ENCODE measurements at places on chromosomes 13 and 19. TPM values are rescaled to one million over a fixed set of nuclear protein-coding genes. Genes with fewer than 3 reads are reported as not detected.

GRCh38 chr13:100751826-100752225 is 77.2 kb upstream of the TMTC4 start:
- DNase-seq = no peak

GRCh38 chr13:97257800-97258799 is 36.0 kb downstream of the MBNL2 start:
- DNase-seq = no peak

DNA sequence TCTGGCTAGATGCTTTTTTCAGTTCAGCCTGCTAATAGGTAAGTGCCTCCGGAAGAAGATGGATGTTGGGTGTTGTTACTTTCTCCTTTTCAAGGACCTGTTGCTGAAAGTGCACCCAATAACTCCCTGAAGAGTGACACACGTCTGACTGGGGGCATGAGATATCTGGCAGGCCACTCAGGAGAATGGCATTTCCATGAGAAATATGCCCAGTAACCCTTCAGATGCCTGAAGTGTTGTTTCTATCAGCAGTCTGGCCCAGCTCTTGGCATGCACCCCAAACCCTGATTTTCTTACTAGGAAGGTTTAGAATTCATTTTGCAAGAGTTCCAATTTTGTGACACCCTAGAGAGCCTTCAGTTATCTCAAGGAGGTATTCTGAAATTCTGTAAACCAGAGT is 71.5 kb downstream of the ARHGAP35 start:
- no peak for DNase-seq

DNA sequence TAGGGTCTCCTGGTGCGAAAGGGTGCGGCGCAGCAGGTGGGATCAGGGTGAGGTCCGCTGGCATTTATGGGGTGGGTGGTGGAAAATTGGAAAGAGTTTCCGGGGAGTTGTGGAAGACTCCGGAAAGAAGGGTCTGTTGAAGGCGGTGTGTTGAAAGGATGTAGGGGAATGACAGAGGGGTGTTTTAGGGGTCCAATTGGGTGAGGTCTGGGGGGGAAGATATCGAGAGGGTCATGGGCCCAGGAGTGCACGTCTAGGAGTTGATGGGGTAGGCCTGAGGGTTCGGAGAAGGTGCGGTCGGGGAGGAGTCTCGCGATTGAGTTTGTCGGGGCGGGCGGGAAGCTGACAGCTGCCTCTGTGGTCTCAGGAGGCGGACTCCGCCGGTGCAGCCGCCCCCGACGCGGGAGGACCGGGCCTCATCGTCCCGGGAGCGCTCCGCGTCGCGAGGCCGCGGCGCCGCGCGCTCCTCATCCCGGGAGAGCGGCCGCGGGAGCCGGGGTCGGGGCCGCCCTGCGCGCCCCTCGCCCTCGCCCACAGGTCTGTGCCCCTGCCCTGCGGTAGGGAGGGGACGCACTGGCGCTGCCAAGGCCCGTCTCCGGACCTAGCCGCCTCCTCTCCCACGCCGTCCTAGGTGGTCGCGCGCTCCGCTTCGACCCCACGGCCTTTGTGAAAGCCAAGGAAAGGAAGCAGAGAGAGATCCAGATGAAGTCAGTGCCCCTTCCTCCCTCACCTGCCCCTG is 7.0 kb downstream of the PGLYRP1 start:
- DNase-seq = no peak

DNA sequence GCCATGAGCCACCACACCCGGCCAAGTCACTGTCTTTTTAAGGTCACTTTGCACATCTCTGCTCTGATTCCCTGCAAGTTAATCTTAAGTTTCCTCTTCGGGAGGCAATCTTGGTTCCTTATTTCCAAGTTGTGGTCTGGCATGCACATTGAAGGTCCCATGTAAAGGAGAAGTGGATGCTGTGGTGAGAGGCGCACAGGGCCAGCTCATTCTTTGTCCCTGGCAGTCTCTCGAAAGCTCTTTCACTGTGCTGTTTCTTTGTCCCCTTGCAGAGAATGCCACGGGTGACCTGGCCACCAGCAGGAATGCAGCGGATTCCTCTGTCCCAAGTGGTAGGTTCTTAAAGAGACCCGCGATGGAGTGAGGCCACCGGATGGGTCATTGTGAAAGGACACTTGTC is 16.4 kb upstream of the C19orf33 start:
- no peak for DNase-seq

DNA sequence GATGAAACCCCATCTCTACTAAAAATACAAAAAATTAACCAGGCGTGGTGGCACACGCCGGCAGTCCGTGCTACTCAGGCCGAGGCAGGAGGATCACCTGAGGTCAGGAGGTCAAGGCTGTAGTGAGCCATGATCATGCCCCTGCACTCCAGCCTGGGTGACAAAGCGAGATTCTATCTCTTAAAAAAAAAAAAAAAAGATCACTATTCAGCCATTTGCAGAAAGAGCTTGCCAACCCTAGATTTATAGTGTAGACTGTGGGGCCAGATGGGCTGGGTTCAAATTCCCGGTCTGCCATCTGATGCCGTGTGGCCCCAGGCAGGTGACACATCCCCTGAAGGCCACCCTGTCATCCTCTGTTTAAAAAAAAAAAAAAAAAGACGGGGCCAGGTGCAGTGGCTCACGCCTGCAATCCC is 28.9 kb downstream of the SMIM24 start:
- DNase-seq = no peak

DNA sequence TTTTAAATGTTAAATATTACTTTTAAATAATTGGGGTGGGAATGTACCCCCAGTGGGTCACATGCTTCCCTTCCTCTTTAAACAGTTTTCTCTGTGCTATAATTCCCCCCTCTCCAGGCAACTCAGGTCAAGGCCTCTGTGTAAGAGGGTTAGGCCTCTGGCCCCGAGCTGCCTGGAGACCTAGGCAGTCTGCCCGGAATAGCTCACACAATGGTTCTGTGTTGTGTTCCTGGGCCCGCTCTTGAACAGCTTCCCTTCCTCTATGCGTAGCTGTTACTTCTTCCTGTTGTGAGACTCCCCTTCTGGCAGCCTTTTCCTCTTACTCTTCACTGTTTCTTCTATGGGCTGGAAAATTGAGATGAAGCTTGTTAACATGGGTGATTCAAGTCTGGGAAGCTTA is 14.8 kb upstream of the ZNF492 start:
- DNase-seq = no peak

DNA sequence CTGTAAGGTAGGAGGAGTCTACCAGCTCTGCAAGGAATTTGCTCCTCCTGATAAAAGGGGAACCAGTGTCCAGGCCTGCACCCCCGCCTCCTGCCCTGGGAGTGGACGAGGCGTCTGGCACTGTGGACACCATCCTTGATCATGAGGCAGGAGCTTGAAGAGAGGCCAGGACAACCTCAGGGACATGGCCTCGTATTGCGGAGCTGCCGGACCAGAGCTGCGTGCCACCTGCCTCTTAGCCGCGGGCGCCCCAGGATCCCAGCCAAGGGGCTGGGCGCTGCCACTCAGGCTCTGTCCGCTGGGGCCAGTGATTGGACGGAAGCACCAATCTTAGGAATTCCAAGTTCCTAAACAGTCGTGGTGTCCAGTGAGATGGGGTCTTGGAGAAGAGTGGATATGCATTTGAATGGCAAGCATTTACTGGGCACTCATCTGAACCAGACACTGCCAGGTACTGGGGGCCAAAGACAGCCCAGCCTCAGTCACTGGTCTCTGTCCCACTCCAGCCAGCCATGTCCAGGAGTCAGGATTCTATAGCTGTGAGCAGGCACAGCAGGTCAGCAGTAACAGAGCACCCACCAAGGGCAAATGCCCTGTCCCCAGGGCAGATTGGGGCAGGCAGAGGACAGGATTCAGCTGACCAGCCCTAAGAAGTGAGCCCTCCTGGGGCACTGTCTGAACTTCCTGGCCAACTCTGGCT is 39.1 kb upstream of the ANKRD10 start:
- no peak for DNase-seq

GRCh38 chr19:56690670-56691069 is 19.1 kb upstream of the ZNF835 start:
- DNase-seq = no peak

DNA sequence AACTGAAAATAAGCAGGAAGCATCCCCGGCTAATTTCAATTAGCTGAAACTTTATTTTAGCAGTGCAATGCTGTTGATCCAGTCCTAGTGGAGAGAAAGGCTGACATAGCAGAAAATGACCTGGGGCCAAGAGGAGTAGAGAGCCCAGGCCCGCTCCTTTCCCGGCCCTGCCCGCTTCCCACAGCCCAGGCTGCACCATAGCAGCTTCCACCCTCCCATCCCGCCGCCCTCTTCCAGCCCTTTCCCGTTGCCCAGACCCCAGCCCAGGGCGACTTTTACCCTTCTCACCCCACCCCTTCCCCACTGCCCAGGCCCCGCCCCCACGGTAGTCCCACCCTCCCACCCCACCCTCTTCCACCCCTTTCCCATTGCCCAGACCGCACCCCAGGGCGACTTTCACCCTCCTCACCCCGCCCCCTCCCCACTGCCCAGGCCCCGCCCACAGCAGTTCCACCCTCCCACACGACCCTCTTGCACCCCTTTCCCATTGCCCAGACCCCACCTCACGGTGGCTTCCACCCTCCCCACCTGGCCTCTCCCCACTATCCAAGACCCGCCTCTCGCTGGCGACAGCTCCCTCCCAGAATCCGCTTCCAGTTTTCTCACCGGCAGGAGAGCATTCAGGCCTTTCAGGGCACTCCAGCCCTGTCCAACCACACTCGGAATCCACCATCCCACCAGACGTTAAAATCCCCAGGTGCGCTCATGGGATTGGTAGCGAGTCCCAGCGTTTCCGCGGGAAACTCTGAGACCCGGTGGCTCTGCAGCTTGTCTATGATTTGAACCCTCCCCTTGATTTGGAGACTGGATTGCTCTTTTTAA is 8.3 kb downstream of the ZNF160 start:
- DNase-seq = no peak

GRCh38 chr19:1070576-1070930 is 3.6 kb downstream of the ARHGAP45 start:
- no peak for DNase-seq

- no peak for DNase-seq
These were observed at the start of gene ZNF541 for GRCh38 chr19:47573071-47574026. ZNF541 (minus strand) TSS chr19:47573148; CDS start chr19:47555856, 17,292 bp downstream.

GRCh38 chr19:33273881-33274662 is 28.3 kb downstream of the CEBPA start:
- no peak for DNase-seq

GRCh38 chr19:19538061-19538784 is at the start of gene CILP2:
CILP2 (plus strand) TSS chr19:19538265; CDS start chr19:19538350, 85 bp downstream.
- DNase-seq = no peak

- no peak for DNase-seq
These were observed 16.1 kb upstream of the SLC15A1 start for GRCh38 chr13:98768522-98768921.

GRCh38 chr19:29708554-29709439 is 6.3 kb downstream of the C19orf12 start:
- no peak for DNase-seq

- DNase-seq = no peak
These were observed 60.3 kb downstream of the CRYL1 start for GRCh38 chr13:20465218-20465879.

DNA sequence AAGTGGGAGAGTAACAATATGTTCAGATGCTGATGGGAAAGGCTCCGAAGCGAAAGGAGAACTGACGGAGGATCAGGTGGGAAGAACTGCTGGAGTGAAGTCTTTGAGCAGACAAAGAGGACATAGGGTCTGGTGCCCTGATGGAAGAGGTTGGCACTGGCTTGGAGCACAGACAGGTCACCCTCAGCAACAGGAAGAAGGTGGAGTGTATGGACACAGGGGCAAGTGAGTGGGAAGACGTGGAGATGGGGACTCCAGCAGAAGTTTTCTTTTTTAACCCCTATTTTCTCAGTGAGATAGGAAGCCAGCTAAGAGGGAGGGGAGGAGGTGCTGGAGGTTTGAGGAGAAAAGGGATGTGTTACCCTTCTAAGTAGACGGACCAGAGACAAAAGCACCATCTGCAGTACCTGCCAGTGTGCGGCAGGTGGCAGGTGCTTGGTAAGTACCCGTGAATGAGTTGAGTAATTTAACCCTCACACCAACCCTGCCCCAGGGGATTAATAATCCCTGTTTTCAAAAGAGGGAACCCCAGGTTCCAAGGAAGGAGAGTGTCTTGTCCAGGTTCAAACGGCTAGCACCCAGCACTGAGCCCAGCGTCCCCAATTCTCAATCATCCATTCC is 11.2 kb downstream of the HAS1 start:
- DNase-seq = no peak

GRCh38 chr13:74871369-74872070 is 610.4 kb downstream of the TBC1D4 start:
- DNase-seq = no peak

GRCh38 chr13:27242702-27243101 is 8.7 kb upstream of the RPL21 start:
- DNase-seq = no peak

GRCh38 chr19:8307400-8307964 is 676 bp downstream of the CD320 start:
- DNase-seq = no peak

DNA sequence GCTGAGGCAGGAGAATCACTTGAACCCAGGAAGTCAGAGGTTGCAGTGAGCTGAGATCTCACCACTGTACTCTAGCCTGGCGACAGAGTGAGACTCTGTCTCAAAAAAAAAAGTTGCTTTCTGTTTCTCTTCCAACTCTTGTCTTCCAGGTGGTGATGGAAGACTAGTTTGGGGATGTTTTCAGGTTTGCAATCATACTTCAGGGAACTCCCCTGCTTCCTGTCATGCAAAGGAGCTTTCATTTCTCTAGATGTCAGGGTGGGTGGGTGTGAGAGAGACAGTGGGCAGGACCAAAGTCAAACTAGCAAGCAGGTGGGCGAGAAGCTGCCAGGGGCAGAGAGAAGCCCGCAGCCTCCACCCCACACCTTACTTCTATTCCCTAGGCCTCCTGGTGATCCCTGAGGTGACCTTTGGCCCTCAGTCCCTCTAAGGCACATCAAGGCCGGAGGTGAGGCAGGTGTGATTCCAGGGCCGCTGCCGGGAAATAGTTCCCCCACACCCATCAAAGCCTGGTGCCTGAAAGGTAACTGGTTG is 25.7 kb downstream of the CCNE1 start:
- DNase-seq = no peak

DNA sequence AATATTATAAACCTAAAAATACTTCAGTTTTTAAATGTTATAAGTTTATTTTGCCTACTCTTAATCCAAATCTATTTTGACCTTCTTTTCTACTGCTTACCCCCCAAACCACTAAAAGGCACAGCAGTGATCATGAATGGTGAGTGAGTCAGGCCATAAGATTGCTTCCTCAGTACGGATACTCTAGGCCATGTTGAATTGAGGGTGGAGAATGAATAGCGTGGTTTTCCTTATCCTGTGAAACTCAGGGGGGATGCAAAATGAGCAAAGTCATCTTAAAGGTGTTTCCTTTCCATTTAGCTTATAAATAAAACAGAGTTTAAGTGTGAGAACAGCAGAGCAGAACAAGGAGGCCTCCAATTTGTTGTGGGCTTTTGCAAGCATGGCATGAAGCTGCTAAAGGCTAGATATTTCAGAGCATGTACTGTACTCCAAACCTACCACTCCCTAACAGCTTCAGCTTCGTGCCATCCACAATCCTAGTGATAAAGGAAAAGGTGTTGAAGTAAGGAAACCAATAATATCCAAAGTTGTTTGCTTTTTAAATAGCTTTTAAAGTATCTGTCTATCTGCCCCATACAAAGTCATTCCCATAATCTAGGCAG is 25.0 kb downstream of the SERPINE3 start:
- DNase-seq = no peak

GRCh38 chr13:74929436-74929835 is 552.5 kb downstream of the TBC1D4 start:
- no peak for DNase-seq

GRCh38 chr19:40009674-40010073 is 12.8 kb downstream of the ZNF546 start:
- DNase-seq = no peak

Gene PALM
- 2.6 TPM for total RNA-seq

Gene DOCK9
- total RNA-seq = 240 TPM

Gene MBD3L3
- not detected for total RNA-seq

Gene RUBCNL
- total RNA-seq = 0.76 TPM

Gene PODNL1
- 8.0 TPM for total RNA-seq

Gene CKM
- not detected for total RNA-seq

Gene PLK5
- total RNA-seq = not detected
